EL (cell line): ENCODE measurements at places on chromosomes 6 and 20.

- DNase-seq, result no peak
Measured at GRCh38 chr6:153162172-153162571, 31.1 kb upstream of the RGS17 start.

- DNase-seq, result no peak
Measured at GRCh38 chr6:134619077-134619476, 301.2 kb upstream of the SGK1 start.

DNA sequence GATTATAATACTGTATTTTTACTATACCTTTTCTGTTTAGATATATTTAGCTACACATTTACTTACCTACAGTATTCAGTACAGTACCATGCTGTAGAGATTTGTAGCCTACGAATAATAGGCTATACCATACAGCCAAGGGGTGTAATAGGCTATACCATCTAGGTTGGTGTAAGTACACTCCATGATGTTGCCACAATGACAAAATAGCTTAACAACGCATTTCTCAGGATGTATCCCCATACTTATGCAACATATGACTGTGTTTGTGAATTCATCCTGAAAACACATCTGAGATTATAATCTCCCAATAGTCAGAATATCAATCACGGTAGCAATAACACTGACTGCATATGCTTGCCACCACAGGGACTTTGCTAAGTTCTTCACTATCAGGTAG is 20.7 kb downstream of the B4GALT5 start:
- no peak for DNase-seq

DNA sequence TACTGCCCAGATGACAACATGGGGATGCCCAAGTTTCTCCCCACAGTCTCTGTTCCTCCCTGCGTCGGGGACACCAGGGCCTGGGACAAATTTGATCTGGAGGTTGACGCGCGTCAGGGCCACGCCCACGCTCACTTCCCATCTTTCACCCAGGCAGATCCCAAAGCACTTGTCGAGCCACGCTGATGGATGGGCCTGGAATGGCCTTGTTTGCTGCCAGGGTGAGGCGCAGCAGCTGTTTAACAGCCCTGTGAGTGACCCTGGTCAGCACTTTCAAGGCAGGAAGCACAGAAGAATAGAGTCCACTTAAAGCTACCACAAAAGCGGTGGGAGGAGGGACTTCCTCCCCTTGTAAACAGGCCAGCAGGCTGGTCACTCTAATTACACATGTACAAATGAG is 324.7 kb upstream of the JARID2 start:
- DNase-seq, result no peak

DNA sequence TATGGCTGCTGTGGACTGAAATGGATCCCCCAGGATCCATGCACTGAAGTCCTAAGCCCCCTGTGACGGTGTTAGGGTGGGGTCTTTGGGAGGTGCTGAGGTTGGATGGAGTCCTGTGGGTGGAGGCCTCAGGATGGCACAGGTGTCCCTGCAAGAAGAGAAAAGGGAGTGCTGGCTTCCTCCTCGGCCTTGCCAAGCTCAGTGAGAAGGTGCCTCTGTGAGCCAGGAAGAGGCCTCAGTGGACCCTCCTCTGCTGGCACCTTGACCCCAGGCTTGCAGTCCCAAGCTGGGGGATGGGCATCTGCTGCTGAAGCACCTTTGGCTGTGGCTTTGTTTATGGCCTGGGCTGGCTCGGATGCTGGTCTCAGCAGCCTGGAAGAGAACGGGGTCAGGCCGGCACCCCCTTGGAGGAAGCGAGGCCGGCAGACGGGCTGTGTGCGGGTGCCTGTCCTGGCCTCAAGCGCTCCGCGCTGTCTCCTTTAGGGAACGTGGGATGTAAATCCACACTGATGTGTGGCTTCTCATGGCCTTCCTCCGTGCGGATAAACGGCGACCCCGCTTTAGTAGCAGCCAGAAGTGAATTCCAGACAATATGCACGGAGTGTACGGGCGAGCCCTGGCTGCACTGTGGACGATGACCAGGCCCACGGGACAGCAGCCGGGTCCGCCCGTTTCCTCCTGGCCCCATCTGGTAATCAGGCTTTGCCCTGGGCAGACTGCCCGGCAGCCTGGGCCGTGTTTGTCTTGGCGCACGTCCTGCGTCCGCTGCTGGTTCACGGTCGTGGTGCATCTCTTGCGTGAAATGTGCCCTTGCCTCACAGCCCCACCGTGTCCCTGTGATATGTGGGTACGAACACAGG is 182.6 kb downstream of the ERMARD start:
- DNase-seq, result peak; percentile 19

DNA sequence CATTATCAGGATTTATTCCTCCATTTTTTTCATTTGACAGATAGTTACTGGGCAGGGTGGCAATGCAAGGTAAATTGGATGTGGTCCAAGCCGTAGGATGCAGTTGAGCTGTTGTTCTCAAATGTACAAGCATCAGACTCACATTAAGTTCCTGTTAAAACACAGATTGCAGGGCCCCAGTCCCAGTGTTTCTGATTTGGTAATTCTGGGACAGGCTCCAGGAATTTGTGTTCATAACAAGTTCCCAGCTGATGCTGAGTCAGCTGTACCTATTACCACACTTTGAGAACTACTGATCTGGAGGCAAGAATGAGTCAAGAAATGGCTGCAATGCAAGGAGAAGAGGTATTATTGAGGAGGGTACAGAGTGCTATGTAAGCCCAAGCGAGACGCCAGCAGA is 11.7 kb downstream of the TMEM244 start:
- DNase-seq, result peak; percentile 81

GRCh38 chr6:6900569-6901204 is 207.1 kb upstream of the RREB1 start:
- no peak for DNase-seq

DNA sequence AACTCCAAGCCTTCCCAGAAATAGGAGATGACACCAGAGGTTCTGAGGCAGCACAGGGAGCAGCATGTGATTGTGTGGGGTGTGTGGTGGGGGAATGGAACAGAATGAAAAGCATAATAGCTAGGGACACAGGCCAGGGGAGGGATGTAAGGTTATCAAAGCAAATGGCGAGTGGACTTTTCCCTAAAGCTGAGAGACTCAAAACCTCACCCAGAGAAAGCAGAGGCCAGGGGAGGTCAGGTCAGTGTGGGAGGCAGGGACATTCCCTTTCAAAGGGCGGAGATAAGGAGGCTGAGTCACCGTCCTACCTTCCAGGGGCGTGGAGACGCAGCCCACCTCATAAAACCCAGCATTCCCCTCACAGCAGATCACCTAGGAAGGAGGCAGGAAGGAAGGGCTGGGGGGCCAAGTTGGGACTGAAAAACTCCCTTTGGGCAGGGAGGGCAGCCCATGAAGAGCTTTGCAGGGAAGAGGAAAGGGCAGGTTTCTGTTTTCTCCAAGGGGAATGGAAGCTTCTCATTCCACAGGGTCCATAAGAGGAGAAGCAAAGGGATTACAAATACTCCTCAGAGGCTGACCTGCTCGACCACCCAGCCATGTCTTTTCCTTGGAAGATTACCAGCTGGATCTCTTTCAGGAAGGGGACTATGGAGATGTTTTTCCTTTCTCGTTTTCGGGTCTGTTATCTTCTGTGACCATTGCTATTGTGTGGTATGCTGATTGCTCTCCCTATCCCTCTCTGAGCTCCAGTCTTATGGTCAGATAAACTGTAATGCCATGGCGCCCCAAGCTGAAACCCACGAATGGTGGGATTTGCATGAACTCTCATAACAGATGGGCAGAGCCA is 9.6 kb upstream of the LY6G5C start:
- DNase-seq, result no peak

- DNase-seq, result no peak
Measured at GRCh38 chr6:28737750-28738395, 185.9 kb downstream of the TRIM27 start.

- DNase-seq, result no peak
Measured at GRCh38 chr6:53382421-53382820, 33.7 kb upstream of the ELOVL5 start.

DNA sequence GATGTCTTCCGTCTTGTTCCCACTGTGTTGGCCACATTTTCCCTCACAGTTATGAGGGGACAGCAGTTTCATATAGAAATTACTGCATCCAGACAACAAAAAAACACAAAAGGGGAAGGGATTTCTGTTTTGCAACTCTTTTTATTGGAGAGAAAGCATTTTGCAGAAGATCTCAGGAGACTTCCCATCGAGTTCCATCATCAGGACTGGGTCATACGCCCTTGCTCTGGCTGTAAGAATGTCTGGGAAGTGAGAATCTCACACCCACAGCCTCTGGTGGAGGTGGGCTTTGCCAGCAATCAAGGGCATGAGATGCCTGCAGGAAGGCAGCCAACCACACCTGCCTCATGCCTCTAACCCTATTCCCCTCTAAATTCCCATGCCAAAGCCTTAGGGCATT is 5.8 kb upstream of the IGF2R start:
- DNase-seq, result no peak

GRCh38 chr6:30687659-30688431 is 1.4 kb upstream of the PPP1R18 start:
- DNase-seq, result peak; percentile 52

GRCh38 chr6:6926856-6927255 is 180.9 kb upstream of the RREB1 start:
- DNase-seq, result no peak

DNA sequence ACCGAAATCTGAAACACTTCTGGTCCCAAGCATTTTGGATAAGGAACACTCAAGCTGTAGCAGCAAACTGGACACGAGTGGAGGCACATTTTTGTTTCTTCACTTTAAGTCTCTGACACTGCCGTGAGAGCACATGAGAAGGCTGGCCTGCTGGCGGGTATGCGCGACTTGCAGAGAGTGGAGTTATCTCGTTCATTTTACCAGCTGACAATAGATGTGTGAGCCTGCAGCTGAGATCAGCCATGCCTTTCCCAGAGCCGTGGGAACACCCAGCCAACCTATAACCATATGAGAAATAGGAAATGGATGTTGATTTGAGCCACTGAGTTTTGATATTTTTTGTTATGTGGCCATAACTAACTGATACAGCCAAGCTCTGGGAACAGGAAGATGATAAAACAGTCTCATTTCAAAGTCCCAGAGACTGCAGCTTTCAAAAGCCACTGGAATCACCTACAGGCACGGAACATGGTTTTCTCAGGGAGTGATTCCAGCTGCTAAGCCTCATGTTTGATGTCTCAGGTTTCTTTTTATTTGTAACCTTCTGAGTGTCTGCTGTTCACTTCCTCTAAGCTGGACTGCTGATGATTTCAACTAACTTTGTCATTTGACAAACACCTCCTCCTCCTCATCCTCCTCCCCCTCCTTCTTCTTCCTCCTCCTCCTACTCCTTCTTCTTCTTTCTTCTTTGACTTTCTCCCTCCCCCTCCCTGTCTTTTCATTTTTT is 28.6 kb upstream of the LAMP5 start:
- DNase-seq, result no peak

DNA sequence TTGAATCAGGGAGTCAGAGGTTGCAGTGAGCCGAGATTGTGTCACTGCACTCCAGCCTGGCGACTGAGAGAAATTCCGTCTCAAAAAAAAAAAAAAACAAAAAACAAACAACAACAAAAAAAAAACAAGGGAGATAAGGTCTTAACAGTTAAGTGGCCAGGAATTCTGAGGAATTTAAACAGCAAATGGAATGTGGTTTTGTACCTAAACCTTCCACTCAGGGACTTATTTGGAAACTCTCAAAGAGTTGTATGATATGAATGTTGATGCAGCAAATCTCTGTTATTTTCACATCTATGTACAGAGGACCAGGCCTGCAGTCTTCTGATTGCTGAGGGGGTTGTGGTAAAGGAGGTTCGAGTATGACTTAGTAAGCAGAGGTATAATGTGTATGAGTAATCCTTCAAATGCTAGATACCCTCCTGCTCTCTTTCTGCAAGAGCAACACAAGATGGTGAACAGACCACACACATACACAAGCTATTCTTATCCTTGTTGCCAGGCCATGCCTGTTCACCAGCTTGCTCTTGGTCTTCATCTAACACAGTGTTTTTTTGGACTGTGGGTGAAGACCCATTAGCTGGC is 174.9 kb upstream of the SCGN start:
- DNase-seq, result peak; percentile 40

DNA sequence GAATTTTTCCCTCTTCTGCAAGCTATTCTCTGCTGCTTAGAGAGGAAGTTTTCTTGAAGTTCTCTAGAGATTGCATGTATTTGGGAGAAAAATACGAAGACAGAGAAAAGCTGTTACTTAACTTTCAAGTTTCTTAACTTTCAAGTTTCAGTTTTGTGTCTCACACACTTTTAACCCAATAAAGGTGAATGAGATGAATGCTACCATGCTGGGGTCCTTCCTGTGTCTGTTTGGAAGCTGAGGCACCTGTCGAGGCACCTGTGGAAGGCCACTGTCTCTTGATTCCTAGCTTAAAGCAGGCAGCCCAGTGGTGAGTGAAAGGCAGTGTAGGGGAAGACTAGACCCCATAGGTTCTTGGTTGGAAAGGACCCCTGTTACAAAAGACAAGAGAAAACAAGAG is 372.8 kb upstream of the JARID2 start:
- no peak for DNase-seq

DNA sequence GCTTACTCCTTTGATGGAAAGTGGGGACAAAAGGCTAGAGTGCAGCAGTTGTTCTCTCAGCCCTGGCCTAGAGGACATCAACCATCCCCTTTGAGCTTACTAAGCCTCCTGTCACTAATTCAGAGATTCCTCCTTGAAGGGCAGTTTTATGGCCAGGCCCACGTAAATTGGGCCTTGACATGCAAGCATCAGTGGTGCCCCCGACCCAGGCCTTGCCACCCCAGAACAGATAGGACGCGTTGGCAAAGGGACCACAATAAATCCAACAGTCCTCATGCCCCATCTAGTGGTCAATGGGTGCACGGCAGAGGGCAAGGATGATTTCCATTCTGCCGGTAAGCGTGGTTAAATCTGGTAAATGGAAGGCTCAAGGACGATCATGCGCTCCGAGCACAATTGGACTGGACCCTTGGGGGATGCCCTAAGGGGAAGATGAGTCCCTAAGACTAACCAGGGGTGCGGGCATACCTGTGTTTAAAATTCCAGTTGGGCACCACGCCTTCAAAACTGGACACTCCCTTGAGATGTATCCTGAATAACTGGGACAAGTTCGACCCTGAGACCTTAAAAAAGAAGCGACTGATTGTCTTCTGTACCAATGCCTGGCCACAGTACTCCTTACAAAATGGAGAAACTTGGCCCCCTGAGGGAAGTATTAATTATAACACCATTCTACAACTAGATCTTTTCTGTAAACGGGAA is 32.6 kb downstream of the CEP85L start:
- DNase-seq, result peak; percentile 34

DNA sequence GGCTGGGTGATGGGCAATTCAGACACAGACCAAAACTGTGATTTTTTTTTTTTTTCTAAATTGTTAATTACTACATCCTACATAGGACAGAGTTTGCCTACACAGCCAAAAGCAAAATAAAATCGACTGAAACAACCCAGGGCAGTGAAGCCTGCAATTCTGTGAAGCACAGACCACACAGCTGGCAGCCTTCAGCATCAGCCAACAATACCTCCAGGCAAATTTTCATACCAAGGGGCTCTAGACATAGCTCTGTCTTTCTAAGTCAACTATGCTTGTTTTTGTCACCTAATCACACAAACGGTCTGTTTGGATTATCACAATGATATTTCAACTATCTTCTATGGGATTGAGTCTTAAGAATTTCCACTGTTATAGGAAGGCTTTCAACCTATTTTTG is 17.6 kb downstream of the RMND1 start:
- DNase-seq, result no peak
